ENCODE measurements at places on chromosomes 5 and 9. TPM values are rescaled to one million over a fixed set of nuclear protein-coding genes. Genes with fewer than 3 reads are reported as not detected.

OR1Q1 gene
- not detected for total RNA-seq

CCL27 gene
- total RNA-seq, result not detected

SCGB3A2 gene
- not detected for total RNA-seq

- no peak for DNase-seq
These were observed 17.8 kb downstream of the ACSL6 start for GRCh38 chr5:131993676-131994075.

GRCh38 chr9:38227656-38228055 is 158.6 kb upstream of the SHB start:
- no peak for DNase-seq

DNA sequence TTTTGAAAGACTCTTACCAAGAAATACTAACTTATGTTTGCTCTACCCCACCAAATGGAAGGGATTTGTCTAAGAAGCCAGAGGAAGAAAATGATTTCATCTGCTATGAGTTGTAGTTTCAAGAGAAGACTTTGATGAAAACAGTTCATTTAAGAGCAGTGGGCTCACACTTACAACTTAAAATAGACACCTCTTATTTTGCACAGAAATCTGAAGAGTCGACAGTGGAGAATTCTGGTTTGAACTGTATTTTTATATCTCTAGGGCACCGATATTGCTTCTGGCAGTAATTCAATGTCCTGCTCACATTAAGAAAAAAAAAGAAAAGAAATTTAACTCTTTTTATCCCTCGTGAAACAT is 1.9 kb upstream of the DAB2 start:
- DNase-seq, result no peak
